Activated T-helper 17 cell treated with anti-CD3 and anti-CD28 coated beads, Interleukin-2, amount 50 U/mL, for 72 hours (primary cell): ENCODE measurements at places on chromosomes 12 and 14. TPM values are rescaled to one million over a fixed set of nuclear protein-coding genes. Genes with fewer than 3 reads are reported as not detected.
A peak's percentile ranks its signal among the peaks of the same experiment; 100 is the strongest.

The TMEM132C gene
- total RNA-seq = not detected

The GPRC5A gene
- total RNA-seq = 0.99 TPM

The NGB gene
- not detected for total RNA-seq

The IPO8 gene
- total RNA-seq = 48.8 TPM

The PAPLN gene
- total RNA-seq = 1.1 TPM

The SOS2 gene
- 37.6 TPM for total RNA-seq

- peak; percentile 43 for ATAC-seq
These were observed 237.6 kb upstream of the CRY1 start for GRCh38 chr12:107330831-107331431.

- ATAC-seq = no peak
These were observed 31.7 kb downstream of the ANO2 start for GRCh38 chr12:5913387-5913786.

GRCh38 chr14:99282261-99283050, 10.5 kb upstream of the BCL11B start:
- ATAC-seq = no peak

- ATAC-seq = peak; percentile 39
These were observed 19.5 kb upstream of the HIGD1C start for GRCh38 chr12:50932787-50933280.

DNA sequence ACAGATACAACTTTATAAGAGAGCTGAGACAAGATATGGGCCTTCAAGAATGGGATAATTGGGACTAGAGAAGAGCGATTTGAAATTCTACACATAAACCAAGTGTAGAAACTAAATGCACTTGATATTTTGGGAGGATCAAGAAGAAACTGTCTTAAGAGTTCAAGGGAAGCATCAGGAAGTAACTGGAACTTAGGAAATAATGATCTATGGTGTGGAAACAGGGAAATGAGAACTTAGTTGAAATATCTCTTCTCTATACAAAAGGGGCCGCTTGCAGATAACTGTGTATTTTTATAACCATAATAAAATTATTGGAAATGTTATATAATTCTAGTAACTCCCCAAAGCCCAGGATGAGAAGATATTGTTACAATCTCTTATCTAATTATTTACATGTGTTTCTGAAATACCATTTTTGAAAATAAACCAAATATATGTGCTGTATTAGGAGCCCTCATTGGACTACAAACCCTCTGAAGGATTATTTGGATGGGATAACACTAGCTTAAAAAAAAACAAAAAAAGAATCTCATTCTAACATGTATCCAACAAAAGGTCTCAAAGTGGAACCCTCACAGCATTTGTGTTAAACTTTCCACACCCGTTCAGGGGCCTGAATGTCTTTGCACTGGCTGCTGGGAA, 84.7 kb upstream of the FLRT2 start:
- ATAC-seq = no peak

DNA sequence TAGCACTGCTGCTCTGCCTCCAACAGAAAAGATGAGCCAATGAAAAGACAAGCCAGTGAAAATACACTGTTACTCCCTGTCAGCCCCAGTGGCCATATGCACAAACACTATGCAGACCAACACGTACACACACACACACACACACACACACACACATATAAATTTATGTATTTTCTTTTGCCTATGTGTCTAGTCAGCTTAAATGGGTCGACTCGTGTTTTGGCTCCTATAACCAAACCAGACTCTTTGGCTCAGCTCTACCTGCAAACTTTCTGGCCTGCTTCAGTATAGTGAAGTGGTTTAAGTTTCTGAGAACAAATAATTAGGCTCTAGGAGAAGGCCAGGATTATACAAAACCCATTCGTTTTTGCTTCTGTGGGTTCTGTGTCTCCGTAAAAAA, 30.3 kb upstream of the PMCH start:
- ATAC-seq = no peak

DNA sequence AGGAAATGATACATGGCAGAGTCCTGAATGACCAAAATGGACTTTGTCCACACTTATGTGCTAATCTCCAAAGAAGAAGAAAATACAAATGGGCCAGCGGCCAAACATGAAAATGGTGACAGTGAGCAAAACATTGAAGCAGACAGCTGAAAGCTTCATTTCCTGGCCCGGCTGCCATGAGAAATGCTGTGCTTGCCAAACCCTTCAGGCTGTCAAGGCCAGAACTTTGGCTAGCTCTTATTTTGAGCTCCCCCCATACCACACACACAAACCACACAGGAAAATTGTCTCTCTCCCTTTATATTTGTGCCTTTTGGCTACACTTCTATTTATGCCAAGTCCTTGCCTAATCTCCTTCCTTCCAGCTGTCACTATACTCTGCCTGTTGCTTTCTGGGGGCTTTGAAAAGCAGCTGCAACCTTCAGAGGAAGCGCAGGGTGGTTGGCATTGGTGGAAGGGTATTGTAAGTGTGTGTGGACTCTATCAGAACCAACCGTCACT, 323.8 kb downstream of the RAD51B start:
- ATAC-seq = no peak

- ATAC-seq = no peak
These were observed 83.3 kb downstream of the PLEKHG7 start for GRCh38 chr12:92786045-92786444.

GRCh38 chr14:90674716-90675115, 141.5 kb downstream of the TTC7B start:
- ATAC-seq = no peak
